GM19239 (cell line): ENCODE measurements at places on chromosomes 4 and X.

GRCh38 chrX:2501559-2502102 lies 855 bp upstream of the DHRSX start:
- DNase-seq, result no peak

GRCh38 chr4:39729557-39729956 lies 31.6 kb downstream of the UBE2K start:
- no peak for DNase-seq

- DNase-seq, result peak; percentile 15
Observed at GRCh38 chr4:4758681-4759080, 100.8 kb upstream of the MSX1 start.

DNA sequence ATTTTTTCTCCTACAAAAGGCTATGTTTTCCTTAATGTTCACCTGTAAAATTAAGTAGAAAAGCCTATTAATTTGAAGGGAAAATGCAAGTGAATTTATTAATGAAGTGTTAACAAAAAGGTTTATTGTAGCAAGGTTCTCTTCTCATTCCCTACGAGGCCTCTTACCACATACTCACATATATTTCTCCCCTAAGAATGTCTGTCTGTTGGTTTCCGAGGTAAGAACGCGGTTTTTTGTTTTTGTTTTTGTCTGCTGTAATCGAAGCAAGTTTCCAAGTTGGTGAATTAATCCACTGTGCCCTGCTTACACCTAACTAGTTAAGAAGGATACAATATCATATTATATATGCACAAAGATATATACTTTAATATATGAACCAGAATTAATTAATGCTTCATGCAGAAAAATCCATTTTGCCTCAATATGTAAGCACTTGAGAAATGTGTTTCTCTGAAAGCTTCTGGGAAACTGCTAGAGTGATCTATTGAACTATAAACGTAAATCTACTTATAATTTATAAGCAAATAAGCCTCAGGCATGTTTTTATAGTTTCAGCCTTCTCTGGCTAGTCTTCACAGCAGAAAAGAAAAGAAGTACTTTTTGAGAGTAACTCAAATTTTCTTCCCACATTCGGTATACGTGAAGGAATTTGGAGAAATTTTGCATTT lies 120.8 kb downstream of the EGF start:
- DNase-seq, result no peak

- no peak for DNase-seq
Observed at GRCh38 chr4:44801384-44801783, 75.0 kb upstream of the GNPDA2 start.

- DNase-seq, result no peak
Observed at GRCh38 chrX:12137951-12138360, 317 bp upstream of the FRMPD4 start.

- DNase-seq, result no peak
Observed at GRCh38 chr4:6566391-6567190, 8.4 kb upstream of the MAN2B2 start.

DNA sequence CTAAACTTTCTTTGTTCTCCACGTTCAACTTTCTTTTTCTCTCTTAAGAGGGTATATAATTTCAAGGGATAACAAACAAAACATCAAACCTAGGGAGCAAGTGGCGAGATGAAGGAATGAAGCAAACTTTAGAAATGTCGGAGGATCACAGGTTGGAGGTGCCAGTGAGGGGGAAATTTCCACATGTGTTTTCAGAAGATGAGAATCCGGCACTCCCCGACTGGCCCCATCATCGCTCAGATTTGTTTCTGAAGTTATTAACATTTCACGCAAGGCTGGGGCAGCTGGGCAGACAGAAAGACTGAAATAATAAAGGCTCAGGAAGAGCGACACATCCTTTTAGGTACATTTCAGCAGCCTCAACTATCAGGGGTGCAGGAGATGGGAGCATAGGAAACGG lies 134.9 kb downstream of the SMIM20 start:
- DNase-seq, result no peak

GRCh38 chr4:125013891-125014290 lies 300.9 kb upstream of the FAT4 start:
- no peak for DNase-seq
